Posterior vena cava (tissue), 2 donors: ENCODE measurements at places on chromosomes 2 and 18. TPM values are rescaled to one million over a fixed set of nuclear protein-coding genes. Genes with fewer than 3 reads are reported as not detected.

Gene PSMA8
- total RNA-seq = not detected

Gene NEB
- total RNA-seq = 0.57 TPM

Gene CWC22
- 19.1 TPM for total RNA-seq

Gene CIB4
- total RNA-seq = not detected

Gene DNAH7
- total RNA-seq = 1.4 TPM

Gene CENPO
- 2.6 TPM for total RNA-seq

Gene RMND5A
- 20.3 TPM for total RNA-seq

Gene AQP12A
- not detected for total RNA-seq

Gene RNF149
- total RNA-seq = 72.6 TPM

Gene EMILIN1
- total RNA-seq = 178 TPM

Gene ACVR1
- 70.3 TPM for total RNA-seq

Gene STPG4
- total RNA-seq = not detected

Gene ITGA6
- total RNA-seq = 38.0 TPM

DNA sequence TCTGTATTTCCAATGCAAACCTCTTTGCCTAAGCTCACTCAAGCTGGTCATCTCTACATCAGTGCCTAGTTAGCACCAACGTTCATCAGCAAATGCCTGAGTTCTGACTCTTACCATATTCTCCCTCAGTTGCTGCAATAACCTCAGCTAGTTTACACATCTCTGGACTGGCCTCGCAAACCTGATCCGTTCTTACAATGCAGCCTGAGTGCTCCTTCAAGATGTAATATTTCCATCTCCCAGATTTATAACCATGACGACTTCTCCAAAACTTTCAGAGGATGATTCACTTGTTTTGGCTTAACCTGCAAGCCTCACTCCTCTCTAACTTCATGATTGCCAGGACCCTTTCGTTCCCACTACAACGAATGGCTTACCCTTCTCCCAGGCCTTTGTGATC lies 69.7 kb downstream of the DIPK1C start:
- DNase-seq = no peak

GRCh38 chr2:55089726-55090125 lies 39.5 kb upstream of the RTN4 start:
- DNase-seq = no peak

- no peak for DNase-seq
Observed at GRCh38 chr2:188601927-188602326, 310.3 kb downstream of the GULP1 start.

DNA sequence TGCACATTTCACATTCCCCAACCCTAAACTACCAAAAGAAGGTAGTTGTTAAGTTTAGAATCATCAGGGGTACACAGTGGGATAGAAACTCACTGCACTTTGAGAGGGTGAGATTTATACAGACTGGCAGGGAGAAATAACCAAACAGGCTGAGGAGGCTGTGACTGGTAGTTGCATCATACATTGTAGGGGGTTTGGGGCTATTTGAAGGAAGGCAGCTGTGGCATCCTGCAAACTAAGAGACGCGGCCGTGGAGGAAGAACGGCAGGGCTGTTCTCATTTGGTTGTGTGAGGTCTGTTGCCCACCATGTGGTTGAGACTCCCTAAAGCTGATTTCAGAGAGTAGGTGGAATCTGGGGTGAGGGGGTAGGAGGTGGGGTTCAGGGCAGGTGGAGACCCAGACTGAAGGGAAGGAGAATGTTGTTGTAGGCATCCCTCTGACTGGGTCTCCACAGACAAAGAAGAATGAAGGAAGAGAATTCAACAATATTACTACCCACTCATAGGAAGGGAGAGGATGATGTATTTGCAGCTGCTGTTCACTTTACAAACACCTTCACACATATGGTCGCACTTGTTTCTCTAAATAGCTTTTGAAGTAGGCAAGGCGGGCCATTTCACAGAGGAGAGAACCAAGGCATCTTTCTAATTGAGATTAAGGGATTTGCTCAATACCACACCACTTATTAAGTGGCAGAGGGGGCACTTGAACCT lies 170.9 kb upstream of the SIX2 start:
- DNase-seq = no peak

GRCh38 chr2:176424746-176425145 lies 155.5 kb downstream of the MTX2 start:
- no peak for DNase-seq

DNA sequence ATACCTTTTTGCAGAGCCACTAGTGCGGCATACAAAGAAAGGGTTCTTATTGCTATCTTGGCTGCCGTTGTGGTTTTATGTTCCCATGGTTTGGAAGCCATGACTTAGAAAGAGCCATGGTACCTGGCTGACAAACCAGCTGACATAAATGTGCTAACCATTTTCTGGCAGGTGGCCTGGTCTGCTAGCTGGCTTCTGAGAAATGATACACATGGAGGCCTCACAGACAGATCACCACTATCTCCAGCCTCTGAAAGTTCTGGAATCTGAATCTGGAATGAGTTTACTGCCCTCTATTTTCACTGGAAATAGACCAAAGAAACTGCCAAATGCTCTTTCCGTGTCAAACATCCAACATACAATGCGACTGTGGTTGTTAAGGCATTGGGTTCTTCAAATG lies 123.7 kb downstream of the QPCT start:
- no peak for DNase-seq

DNA sequence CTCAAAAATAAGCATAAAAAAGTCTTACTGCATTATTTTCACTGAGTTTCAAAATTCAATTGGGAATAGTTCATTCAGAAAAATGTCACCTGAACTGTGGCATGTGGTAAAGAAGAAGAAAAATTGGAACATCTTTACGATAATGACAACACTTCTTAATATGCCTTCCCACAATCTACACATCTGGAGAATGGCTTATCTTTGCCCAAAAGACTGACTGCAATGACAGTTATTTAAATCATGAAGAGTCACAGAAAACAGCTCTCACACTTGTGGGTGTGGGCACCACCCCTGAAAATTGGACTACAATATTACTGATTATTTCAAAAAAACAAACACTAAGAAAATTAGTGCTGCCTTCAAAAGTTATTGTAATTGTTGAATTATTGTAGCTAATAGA lies 152.3 kb downstream of the USP34 start:
- DNase-seq = no peak

DNA sequence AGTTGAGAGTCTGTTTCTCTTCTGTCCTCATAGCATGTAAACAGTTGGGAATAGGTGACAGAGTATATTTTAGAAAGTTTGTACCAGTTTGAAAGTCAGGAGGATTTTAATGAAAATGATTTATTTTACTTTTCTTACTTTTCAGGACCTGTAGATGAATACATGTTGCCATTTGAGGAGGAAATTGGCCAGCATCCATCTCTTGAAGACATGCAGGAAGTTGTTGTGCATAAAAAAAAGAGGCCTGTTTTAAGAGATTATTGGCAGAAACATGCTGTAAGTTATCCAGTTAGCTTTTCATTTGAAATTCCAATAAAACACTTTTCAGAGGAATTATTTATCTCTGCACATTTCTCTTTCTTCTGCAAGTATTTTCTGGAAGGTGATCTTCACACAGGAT lies 81.1 kb downstream of the ACVR2A start:
- DNase-seq = no peak

GRCh38 chr18:77676910-77677309 lies 427.3 kb downstream of the GALR1 start:
- no peak for DNase-seq

DNA sequence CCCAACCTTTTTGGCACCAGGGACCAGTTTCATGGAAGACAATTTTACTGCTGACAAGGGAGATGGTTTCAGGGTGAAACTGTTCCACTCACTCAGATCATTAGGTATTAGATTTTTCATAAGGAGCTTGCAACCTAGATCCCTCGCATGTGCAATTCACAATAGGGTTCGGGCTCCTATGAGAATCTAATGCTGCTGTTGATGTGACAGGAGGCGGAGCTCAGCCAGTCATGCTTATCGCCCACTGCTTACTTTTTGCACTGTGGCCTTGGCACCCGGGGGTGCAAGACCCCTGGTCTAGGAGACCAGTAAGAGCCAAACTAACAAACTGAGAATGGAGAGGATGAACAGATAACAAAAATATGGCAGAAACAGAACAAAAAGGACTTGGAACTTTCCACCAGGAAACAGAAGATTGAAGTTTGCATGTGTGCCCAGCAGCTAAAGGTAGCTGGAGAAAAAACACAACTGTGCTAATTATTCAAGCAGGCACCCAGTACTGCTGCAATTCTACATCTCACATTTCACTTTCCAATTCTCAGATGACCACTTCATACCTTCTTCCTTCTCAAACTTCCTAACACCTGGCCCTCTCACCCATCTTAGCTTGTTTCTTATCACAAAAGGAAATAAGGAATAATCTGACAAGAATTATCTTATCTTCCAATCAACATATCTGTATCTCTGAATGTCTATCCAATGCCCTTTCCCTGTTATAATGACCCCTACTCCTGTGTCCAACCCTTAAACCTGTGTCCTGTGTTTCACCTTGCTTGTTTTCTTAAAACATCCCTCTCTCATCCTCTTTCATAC lies 24.8 kb downstream of the SP3 start:
- DNase-seq = no peak

DNA sequence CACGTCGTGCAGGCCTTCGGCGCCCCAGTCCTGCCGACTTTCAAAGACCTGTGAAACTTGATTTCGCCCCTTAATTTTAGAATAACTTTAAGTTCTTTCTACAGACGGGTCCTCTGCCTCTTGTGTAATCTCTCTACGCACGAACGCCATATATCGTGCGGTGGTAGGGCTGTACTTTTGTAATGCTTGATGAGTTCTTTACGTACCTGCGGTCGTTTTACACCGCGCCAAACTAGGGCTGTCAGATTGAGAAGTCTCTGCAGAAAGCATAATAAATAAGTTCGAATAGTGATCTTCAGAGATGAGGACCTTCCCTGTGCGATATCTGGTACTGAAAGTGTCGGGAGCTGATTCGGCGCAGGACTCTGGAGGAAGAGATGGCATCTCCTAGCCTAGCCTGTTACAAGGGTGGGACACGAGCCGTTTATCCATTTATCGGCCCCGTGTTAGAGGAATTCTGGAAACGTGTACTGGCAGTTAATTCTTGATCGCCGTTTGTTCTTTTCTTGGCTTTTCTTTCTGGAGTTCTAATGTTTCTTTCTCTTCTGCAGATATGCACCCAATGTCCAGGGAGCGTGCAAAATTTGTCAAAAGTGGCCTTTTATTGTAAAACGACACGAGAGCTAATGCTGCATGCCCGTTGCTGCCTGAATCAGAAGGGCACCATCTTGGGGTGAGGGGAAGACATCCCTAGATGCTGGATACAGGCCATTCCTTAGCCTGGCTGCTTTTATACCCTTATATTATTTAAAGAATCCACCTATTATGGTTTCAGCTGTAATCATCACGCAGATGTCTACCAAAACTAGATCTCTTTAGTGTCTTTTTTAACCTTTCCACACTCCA lies 781 bp upstream of the SLC5A6 start:
- no peak for DNase-seq

GRCh38 chr18:12306752-12307700 lies 1.0 kb upstream of the TUBB6 start:
- DNase-seq = peak; percentile 87

DNA sequence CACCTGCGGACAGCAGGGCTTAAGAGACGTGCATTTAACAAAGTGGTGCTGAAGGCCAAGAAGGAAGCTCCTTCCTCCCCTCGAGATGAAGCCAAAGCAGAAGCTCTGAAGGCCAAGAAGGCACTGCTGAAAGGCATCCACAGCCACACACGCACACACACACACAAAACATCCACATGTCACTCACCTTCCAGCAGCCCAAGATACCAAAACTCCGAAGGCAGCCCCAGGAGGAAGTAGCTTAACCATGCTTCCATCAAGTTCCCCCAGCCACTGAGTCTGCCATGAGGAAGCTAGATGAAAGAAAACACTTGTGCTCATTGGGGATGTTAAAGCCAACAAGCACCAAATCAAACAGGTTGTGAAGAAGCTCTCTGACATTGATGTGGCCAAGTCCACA lies 175.7 kb upstream of the POU3F3 start:
- DNase-seq = no peak

DNA sequence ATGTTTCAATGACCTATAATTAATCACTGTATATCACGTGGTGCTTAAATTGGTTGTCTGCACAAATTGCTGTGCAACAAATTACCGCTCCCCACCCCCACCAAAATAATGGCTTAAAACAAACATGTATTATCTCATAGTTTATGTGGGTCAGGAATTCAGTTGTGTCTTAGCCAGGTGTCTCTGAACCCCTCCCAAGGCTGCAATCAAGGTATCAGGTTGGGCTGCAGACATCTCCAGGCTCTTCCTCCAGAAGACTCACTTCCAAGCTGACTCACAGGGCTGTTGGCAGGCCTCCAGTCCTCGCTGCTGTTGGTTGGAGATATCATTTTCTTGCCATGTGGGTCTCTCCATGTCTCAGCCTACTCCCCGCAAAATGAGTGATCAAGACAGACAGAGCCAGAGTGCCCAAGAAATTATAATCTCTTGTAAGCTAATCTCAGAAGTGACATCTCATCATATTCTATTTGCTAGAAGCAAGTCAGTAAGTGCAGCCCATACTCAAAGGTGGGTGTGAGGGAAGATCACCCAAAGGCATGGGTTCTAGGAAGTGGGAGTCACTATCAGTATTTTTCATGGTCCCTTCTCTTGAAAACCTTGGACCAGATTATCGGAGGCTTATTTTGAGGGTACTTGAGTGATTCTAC lies 38.4 kb downstream of the SPC25 start:
- DNase-seq = no peak

DNA sequence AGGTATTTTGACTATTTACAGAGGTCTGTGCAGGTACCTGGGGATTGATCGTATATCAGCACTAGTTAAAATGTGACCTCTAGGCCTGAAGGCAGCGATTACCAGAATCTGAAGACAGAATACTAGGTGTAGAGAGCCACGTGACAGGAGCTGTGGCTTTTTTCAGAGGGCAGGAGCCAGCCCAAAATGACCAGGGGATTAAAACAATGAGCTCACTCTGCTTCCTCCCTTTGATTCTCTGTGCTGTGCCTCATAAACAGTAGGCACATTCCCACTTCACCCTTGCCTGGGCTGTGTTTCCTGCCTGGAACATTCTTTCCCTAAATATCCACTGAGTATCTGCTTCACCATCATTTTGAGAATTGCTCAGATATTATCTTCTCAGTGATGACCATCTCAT lies 15.2 kb downstream of the ITGAV start:
- DNase-seq = no peak

DNA sequence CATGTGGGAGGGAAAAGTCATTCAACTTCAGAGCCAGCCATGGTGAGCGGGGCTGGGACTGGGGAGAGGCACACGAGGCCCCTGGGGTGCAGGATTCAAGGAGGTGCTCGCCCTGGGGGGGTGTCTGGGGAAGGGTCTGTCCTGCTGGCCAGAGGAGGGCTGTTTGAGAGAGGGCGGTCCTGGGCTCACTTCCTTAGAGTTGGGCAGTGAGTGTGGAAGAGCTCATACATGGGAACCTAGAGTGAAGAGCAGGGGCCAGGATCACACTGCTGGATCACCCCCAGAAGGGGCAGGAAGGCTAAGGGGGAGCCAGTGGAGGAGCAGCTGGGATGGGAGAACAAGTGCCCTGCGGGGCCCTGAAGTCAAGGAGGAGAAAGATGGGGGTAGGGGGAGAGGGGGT lies 6.5 kb downstream of the SH3BP4 start:
- peak; percentile 35 for DNase-seq
